ENCODE measurements at places on chromosomes 2 and 18.

DNA sequence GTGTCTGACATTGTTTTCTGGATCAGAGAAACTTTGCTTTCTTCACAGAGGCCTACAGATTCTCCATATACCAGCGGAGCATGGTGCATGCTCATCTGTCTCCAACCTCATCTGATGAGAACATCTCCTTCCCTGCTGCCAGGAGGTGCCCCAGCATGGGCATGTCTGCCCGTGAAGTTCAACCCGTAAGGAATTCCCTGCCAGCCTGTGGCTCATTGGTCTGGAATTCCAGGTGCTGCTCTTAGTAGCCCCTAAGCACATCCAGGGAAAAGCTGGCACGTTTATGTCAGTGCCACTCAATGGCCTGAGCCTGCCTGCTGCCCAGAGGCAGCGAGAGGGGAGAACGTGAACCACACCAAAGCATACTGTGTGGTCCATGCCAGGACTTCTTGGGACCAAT lies 1.7 kb upstream of the SP100 start:
- no peak for DNase-seq

DNA sequence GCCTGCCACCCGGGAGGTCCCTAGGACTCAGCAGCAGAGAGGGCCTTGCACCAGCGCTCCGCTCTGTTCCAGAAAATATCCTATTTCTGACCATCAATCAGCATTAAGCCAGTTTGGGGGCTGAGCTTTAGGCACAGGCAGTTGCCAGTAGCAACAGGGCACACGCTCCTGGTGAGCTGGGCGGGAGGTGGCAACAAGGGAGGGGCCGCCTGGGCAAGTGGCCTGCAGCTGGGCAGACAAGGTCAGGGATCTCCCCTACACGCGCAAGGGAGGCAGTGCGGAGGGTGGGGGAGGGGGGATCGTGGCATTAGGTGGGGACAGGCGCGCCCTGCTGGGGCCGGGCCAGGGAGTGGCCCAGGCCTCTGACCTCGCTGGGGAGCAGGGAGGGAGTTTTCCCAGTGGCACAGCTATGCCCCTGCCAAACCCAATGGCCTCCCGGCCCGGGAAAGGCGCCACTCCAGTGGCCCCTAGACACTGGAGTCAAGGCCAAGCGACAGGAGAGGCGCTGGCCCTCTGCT lies 302.8 kb downstream of the NCKAP5 start:
- DNase-seq: no peak

DNA sequence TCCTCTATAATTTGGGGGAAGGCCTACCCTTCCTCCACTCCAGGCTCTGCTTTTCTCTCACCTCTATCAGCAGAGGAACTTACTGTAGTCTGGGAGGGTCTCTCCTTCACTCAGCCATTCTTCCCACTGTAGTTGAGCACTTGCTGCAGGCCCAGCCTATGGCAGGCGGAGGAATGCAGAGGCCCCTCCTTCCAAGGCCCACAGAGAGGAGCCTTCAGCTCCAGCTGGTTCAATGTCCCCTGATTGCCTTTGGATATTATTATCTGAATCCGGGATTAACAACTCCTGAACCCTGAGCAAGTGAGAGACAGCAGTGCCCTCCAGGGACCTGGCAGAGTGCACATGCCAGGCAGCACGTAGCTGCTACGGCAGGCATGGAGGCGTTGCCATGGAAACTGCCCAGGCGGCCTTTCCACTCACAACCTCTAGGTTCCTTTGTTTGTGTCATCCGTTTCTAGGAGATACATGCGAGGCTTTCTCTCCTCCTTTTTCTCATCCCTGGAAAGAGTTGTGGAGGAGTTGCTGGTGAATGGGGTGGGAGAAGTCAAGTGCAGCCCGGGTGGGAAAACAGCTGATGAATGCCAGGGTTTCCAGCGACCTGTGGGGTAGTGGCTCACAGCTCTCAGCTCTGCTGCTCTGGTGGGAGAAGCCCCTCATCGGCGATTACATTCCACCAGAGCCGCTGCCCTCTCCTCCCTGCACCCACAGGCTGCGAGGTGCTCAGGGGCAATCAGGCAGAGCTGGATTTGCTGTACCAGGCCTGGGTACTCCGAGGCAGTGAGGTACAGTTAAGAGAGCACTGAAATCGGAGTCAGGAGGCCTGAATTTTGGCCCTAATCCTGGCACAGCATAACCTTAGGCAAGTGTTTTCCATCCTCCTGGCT lies 55.3 kb upstream of the HK2 start:
- DNase-seq: no peak

- DNase-seq: no peak
These were observed 388.6 kb upstream of the NRXN1 start for GRCh38 chr2:51420511-51420910.

- no peak for DNase-seq
These were observed 87.1 kb downstream of the PXDN start for GRCh38 chr2:1656961-1657841.

GRCh38 chr2:1563084-1563857 lies 150.0 kb downstream of the TPO start:
- no peak for DNase-seq

- no peak for DNase-seq
These were observed 61.7 kb downstream of the STRADB start for GRCh38 chr2:201513271-201513670.

- DNase-seq: no peak
These were observed 230.1 kb downstream of the GPD2 start for GRCh38 chr2:156666130-156666785.

GRCh38 chr2:41950666-41950960 lies 97.2 kb upstream of the PKDCC start:
- DNase-seq: no peak

DNA sequence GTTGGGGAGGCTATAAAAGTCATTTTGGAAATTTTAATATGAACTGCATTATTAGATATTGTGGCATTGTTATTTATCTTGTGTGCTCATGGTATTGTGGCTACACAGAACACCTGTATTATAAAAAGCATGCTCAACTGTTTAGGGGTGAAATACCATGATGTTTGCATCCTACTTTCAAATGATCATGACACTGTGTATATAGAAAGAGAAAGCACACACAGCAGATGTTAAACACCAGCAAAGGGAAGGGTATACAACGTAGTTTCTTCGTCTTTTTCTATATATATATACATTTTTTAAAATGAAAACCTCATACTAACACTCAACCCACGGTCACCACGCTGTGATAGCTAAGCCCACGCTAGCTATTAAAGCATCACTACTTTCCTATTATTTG lies 27.1 kb downstream of the STARD7 start:
- no peak for DNase-seq

GRCh38 chr2:161103451-161103831 lies 56.8 kb upstream of the TANK start:
- DNase-seq: no peak

- DNase-seq: no peak
These were observed 28.8 kb upstream of the TMEM18 start for GRCh38 chr2:705971-706511.

- DNase-seq: no peak
These were observed 447 bp downstream of the GGCX start for GRCh38 chr2:85560812-85561279.

GRCh38 chr2:137963535-137964065 lies 673 bp upstream of the HNMT start:
- no peak for DNase-seq

GRCh38 chr18:23401400-23402347 lies 51.4 kb upstream of the RIOK3 start:
- DNase-seq: no peak

DNA sequence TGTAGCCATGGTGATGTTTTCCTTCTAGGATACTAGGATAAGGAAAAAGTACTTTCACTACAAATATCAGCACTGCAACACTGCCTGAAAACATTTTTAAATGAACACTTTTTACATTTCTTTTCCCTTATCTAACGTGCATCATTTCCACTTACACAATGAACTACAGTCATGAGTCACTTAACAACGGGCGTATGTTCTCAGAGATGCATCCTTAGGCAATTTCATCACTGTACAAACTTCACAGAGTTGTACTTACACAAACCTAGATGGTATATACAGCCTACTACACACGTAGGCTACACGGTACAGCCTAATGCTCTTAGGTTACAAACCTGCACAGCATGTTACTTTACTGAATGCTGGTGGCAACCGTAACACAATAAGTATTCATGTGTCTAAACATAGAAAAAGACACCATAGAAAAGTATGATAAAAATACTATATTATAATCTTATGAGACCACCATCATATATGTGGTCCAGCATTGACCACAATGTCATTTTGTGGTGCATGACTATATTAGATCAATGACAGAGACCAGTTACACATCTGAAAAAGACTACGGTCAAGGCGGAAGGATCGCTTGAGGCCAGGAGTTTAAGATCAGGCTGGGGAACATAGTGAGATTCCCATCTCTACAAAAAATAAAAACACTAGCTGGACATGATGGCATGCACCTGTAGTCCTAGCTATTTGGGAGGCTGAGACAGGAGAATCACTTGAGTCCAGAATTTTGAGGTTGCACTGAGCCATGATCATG lies 39.8 kb downstream of the WDR33 start:
- DNase-seq: peak; percentile 27

- no peak for DNase-seq
These were observed 7.6 kb downstream of the PROC start for GRCh38 chr2:127425540-127426490.

DNA sequence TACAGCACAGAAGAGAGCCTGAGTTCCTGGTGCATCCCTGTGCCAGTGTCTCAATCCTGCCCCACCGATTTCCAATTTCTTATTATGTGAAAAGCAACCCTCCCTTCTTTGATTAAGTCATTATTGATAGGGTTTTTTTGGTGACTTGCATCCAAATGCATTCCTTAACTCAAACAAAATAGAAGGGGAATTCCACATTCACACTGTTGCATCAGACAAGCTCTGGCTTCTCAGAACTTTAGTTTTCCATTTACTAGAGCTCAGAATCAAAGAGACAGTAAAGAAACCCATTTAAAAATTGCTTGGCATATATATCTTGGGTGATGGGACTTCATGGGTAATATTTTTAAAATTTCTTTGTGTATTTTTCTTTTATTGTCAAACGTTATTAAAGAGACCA lies 13.8 kb upstream of the TMEM200C start:
- no peak for DNase-seq

DNA sequence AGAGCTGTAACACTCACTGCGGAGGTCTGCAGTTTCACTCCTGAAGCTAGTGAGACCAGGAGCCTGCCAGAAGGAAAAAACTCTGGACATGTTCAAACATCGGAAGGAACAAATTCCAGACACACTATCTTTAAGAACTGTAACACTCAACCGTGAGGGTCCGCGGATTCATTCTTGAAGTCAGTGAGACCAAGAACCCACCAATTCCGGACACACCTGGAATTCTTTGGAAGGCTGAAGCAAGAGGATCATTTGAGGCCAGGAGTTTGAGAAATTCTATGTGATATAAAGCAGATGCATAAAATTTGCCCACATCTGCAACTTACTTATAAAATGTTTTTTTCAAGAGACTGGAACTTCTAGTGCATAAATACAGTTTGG lies 43.5 kb upstream of the ITSN2 start:
- no peak for DNase-seq

GRCh38 chr2:3672861-3673678 lies 15.1 kb downstream of the ALLC start:
- DNase-seq: no peak

- no peak for DNase-seq
These were observed 119.7 kb downstream of the GAREM1 start for GRCh38 chr18:32351032-32351431.

DNA sequence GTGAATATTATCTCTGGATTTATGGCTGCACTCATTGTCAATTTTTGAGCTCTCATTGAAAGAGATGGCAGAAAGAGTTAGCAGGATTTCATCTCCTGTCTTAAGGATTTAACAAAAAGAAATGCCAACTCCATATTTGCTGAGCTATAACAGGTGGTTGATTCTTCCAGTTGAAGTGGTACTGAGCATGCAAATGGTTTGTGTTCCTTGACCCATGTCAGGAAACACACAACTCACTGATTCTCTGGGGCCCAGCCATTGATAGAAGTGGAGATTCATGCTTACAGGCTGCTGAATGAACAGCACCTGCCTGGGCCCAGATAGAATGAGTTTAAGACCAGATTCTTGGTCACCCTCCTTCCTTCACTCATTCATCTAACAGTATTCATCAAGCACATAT lies 128.8 kb downstream of the CERS6 start:
- DNase-seq: no peak

GRCh38 chr2:230866756-230867523 lies 2.2 kb downstream of the ITM2C start:
- DNase-seq: peak; percentile 59

DNA sequence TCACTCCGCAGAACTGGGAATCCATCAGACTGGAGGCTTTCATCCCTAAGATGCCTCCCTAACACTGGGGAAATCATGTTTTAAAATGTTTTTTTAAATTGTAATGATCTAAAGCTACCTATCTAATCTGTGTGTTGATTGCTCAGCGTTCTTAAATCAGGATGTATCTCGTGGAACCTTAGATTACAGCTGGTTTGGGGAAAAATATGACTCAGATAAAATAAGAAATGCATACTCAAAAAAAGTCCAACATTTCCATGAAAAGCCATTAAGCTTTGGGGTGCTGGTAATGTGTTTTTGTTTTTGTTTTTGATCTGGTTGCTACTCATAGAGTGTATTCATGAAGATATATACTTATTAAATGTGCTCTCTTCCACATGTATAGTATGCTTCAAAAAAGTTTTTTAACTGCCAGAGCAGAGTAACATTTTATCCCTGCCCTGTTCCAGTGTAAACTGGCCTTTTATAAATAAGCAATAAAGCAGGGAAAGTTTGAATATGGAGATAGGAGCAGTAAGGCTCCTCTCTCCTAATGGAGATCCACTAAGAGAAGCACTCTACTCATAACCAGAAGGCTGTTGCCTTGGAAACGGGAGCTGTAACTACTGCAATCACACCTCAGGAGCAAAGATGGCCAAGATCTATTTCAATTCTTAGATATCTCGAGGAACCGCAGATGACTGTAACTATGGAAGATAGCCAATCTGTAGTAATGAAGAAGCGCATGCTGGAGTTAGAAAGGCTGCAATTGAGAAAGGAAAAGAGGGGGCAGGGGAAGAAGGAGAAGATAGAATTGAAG lies 41.6 kb downstream of the ANKRD44 start:
- no peak for DNase-seq

GRCh38 chr2:160469164-160469563 lies 24.4 kb downstream of the RBMS1 start:
- no peak for DNase-seq

DNA sequence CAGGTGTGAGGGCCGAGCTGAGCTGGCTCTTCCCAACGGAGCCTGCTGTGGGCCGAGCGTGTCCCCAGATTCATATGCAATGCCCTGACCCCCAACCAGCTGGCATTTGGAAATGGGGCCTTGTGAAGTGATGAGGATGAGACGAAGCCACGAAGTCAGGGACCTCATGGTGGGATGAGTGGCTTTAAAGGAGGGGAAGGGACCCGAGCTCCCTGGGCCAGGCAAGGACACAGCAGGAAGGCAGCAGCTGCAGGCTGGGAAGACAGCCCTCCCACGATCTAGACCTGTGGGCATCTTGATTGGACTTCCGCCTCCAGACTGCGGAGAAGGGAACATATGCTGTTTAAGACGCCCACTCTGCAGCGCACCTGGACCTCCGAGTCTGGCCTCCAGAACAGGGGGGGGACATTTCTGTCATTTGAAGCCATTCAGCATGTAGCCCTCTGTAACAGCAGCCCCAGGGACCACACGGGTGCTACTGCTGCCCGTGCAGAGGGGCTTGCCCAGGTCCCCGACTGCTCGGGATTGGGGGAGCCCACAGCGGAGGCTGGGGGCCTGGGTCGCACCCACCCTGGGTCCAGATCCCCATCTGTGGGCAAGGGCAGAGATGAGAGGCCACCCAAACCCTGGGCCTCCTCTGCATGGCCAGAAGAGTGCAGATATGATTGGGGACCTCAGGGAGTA lies 27.2 kb downstream of the KIF1A start:
- DNase-seq: no peak
